Stimulated activated CD4-positive, alpha-beta T cell treated with anti-CD3 and anti-CD28 coated beads, Interleukin-12 subunit alpha, Interleukin-12 subunit beta, amount 100 ng/mL, for 24 hours (primary cell): ENCODE measurements at places on chromosomes 1 and 21.

DNA sequence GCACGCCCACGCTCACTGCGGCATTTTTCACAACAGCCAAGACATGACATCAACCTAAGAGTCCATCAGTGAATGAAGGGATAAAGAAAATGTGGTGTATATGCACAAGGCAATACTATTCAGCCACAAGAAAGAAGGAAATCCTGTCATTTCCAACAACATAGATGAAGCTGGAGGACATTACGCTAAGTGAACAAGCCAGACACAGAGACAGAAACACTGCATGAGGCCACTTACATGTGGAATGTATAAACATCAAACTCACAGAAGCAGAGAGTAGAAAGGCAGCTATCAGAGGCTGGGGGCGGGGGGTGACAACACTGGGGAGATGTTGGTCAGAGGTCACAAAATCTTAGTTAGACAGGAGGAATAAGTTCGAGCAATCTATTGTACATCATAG, 20.9 kb downstream of the TMPRSS2 start:
- DNase-seq: no peak

DNA sequence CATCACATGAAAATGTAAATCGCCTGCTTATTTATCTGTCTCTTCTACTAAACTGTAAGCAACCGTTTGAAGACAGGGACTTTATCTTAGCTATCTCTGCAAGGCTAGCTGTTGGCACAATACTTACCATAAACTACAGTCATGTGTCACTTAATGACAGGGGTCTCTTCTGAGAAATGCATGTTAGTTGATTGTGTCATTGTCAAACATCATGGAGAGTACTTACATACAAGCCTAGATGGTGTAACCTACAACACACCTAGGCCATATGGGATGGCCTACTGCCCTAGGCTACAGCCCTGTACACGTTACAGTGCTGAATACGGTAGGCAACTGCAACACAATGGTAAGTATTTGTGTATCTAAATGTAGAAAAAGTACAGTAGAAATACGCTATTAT, 267.9 kb downstream of the SDCCAG8 start:
- no peak for DNase-seq

GRCh38 chr1:230322421-230322756, 103.7 kb downstream of the PGBD5 start:
- DNase-seq: no peak

DNA sequence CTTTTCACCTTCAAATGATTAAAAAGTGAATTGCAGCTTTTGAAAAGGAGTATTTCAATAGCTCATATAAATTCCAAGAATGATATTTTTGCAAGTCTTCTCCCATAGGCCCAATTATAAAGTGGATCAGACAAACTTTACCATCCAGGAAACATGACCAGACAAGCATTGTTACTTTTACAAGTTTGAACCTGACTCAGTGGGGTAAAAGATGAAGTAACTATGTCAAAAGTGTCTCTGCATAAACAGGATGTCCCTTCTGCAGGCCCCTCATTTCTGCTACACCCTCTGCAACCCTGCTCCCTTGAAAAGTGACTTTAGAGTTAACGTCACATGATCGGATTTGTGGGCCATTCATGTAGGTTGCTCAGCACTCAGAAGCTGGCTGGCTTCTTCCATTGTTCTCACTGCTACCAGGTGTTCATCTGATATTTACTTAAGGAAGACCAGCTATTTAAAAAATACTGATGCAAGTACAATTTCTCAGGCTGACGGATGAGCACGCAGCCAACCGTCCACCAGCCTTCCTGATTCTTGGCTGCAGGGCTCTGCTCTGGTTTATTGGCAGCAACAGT, 32.3 kb downstream of the URB1 start:
- no peak for DNase-seq

DNA sequence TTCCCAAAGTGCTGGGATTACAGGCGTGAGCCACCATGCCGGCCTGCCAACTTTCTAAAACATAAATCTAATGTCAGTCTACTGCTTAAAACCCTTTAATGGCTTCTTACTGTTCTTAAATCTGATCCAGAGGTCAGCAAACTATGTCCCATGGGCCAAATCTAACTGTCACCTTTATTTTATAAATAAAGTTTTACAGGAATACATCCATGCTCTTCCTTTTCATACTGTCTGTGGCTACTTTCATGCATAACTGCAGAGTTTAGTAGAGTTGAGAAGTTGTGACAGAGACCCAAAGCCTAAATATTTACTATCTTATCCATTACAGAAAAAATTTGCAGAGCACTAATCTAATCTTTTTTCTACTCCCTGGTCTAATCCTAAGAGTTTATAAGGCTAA, 3.8 kb downstream of the ERI3 start:
- DNase-seq: no peak

DNA sequence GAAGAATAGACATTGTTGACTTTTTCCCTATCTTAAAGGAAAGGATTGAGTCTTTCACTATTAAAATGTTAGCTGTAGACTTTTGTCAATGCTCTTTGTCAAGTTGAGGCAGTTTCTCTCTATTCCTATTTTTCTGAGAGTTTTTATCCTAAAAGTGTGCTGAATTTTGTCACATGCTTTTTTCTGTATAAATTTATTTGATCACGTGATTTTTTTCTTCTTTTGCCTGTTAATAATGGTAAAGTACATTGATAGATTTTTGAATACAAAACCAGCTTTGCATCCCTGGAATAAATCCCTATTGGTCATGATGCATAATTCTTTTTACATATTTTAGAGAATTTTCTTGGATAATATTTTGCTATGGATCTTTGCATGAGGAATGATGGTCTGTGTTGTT, 60.1 kb downstream of the DNAH14 start:
- DNase-seq: no peak

DNA sequence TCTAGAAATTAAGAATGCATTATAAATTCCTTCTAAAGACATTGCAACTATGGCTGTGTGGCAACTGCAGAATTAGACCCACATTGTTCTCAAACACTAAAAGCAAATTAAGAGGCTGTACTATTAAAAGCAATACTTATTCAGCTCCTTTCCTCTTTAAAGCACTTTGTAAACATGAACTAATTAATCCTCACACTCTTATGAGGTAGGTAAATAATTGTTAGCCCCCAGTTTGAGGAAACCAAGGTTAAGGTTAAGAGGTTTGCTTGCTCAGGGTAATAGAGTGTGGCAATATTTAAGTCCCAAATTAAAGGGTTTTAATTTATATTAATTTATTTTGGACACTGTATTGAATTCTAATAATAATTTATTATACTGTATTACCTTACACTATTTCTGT, 553.8 kb downstream of the LRRIQ3 start:
- DNase-seq: no peak

- DNase-seq: no peak
Measured at GRCh38 chr1:77316006-77316405, 34.2 kb downstream of the AK5 start.

- no peak for DNase-seq
Measured at GRCh38 chr1:175840787-175841186, 97.4 kb upstream of the TNR start.

GRCh38 chr21:33801424-33802405, 113.9 kb downstream of the ATP5PO start:
- DNase-seq: no peak

GRCh38 chr1:23156940-23157339, 11.7 kb downstream of the LUZP1 start:
- DNase-seq: no peak

DNA sequence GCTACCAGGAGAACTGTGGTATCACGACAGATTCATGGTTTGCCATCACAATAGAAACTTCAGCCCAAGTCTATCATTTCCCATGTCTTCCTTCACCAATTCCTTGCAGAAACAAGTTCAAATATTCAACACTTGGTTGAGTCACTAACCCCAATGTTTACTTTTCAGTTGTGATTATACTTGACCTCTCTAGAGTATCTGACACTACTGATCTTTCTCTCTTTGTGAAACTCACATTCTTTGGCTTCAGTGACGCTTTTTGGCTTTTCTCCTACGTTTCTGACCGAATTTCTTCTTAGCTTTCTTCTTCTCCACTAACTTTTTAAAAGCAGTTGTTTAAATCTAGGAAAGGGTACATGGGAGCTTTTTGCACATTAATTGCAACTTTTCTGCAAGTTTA, 48.8 kb upstream of the HMGB4 start:
- no peak for DNase-seq

- DNase-seq: no peak
Measured at GRCh38 chr1:206575165-206575893, 36.9 kb downstream of the EIF2D start.

DNA sequence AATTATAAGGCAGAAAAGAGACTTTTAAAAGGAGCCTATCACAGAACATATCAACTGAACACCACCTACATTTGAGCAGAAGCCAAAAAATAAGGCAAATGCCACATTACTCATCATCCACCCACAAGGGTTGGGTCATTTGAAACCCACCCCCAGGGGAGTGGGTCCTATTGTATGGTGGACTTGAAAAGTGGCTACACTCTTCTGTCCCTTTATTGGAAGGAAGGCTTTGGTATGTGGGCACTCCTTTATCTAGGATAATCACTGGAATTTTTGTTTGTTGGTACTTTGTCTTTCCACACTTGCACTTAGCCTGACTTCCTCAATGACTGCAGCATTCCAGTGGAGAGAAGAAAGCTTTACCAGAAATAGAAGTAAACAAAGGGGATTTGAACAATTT, 157.2 kb upstream of the COL11A1 start:
- no peak for DNase-seq

DNA sequence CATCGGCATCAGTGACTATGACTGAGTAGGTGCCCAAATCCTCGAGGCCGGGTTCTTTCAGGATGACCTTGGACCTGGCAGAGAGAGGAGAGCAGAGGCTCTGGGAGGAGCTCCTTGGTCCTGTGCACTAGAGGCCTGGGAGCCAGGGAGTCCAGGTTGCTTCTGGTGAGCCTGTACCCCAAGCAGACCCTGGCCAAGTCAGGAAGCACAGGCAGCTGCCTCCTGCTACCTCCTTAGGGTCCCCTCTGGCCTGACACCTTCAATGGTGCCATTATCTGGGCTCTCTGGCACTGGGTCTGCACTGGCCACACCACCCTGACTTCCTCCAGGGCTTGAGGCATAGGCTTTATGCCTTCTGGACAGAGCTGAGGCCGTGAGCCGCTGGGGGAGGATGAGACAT, 37.7 kb downstream of the MYOM3 start:
- no peak for DNase-seq

DNA sequence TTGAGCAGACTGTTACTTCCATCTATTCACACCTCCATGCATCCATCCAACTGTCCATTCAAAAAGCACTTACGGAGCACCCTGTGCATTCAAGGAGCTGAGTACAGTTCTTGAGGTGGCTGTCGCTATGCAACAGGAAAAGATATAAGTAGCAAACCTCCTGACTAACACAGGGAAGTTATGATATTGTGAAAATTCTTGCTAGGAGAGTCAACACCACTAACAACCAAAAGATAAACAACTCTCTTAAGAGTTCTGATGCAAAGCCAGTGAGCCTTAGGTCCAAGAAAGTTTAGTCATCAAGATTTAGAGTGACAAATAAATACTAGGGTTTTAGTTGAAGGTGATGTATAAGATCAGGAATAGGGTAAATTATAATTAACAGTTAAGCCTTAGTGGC, 44.5 kb upstream of the TRIM45 start:
- no peak for DNase-seq

- no peak for DNase-seq
Measured at GRCh38 chr21:41166884-41167283, 1.1 kb upstream of the BACE2 start.

DNA sequence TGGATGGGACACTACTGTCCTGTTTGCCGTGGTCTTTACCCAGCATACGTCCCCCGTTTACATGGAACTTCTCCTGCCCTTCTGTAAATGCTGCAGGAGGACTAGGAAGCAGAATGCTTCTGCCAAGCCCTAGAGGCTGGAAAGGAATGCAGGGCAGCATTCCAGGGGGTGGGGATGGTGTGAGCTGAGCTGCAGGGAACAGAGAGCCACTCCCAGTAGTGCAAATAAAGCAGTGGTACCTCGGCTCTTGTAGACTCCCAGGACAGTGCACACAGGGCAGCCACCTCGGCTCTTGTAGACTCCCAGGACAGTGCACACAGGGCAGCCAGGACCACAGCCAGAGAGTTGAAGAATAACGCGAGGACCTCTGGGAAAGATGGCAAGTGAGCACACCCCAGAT, 35.4 kb downstream of the PTPRU start:
- DNase-seq: no peak

DNA sequence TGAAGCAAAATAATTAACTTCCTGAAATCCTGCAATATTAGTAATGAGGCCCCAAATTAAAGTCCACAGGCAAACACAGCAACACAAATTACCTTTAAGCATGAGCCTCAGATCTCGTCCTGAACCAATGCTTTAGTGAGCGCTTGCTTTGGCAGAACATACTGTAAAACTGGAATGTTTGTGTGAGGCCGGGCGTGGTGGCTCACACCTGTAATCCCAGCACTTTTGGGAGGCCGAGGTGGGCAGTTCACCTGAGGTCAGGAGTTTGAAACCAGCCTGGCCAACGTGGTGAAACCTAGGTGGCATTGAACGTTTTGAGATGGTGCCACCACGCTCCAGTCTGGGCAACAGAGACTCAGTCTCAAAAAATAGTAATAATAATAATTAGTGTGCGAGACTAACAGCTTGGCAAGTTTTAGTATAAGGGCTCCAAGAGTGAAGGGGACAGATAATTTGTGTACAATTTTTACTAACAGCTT, 17.8 kb downstream of the SFPQ start:
- no peak for DNase-seq

GRCh38 chr1:43004587-43005459, 46.2 kb upstream of the SLC2A1 start:
- no peak for DNase-seq
